Esophagus mucosa (tissue), 1 donor: ENCODE measurements at places on chromosomes 4 and X. TPM values are rescaled to one million over a fixed set of nuclear protein-coding genes. Genes with fewer than 3 reads are reported as not detected.

The LONRF3 gene
- 0.16 TPM for total RNA-seq

The TLL1 gene
- total RNA-seq, result 1.5 TPM

The EVC gene
- total RNA-seq, result 5.8 TPM

The VCX2 gene
- not detected for total RNA-seq

The NIPAL1 gene
- total RNA-seq, result 44.2 TPM

The L1CAM gene
- total RNA-seq, result 0.80 TPM

The ANOS1 gene
- total RNA-seq, result 1.4 TPM

The BEX5 gene
- 0.80 TPM for total RNA-seq

The RAB41 gene
- total RNA-seq, result not detected

The CNKSR2 gene
- not detected for total RNA-seq

The GNRHR gene
- total RNA-seq, result 0.56 TPM

The KDM5C gene
- 73.6 TPM for total RNA-seq

The RENBP gene
- 0.52 TPM for total RNA-seq

The STOX2 gene
- 12.0 TPM for total RNA-seq

The AR gene
- 0.48 TPM for total RNA-seq

The CCNQ gene
- total RNA-seq, result 18.2 TPM

The EFHC2 gene
- 0.80 TPM for total RNA-seq

The RBM46 gene
- total RNA-seq, result not detected

The HS3ST1 gene
- total RNA-seq, result 18.7 TPM

The FAM9C gene
- total RNA-seq, result not detected

The STAP1 gene
- total RNA-seq, result 0.24 TPM

The AADAT gene
- total RNA-seq, result 2.9 TPM

The PHKA1 gene
- 6.7 TPM for total RNA-seq

The PDGFRA gene
- 11.6 TPM for total RNA-seq

The TXK gene
- total RNA-seq, result 1.4 TPM

The AMOT gene
- total RNA-seq, result 3.3 TPM

The TLR6 gene
- 1.6 TPM for total RNA-seq
